ELF-1 (cell line): ENCODE measurements at places on chromosomes 7 and 10.

GRCh38 chr10:131997366-131998049, 15.8 kb upstream of the BNIP3 start:
- DNase-seq: peak; percentile 96

GRCh38 chr7:22698767-22699166, 28.2 kb upstream of the IL6 start:
- DNase-seq: no peak

DNA sequence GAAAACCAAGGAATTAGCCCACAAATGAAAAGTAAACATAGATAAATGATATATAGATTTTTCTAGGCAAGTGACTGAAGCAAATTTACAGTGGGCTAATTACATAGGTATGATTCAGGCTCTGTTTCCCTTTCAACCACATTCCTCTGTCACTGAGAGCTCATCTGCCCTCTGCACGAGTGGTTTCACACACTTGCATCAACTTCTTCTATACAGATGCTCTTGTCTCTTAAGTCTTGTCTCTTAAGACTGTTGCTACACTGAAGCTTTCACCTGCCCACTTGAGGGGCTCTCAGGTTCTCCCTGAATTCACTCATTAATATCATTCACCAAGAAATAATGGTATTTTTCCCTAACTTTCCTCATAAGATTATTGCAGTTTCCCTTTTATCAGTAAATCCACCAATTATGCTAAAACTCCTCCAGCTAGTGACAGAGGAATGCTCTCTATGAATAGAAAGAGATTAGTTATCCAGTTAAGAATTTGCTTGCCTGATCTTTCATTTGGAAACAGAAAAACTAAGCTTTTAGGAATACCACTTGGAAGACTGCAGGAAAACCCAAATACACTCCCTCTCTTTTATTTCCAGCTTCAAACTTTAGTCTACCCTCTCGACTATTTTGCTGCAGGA, 95.7 kb downstream of the ELAPOR2 start:
- no peak for DNase-seq

GRCh38 chr7:74253835-74254128, 417 bp downstream of the RFC2 start:
- no peak for DNase-seq

DNA sequence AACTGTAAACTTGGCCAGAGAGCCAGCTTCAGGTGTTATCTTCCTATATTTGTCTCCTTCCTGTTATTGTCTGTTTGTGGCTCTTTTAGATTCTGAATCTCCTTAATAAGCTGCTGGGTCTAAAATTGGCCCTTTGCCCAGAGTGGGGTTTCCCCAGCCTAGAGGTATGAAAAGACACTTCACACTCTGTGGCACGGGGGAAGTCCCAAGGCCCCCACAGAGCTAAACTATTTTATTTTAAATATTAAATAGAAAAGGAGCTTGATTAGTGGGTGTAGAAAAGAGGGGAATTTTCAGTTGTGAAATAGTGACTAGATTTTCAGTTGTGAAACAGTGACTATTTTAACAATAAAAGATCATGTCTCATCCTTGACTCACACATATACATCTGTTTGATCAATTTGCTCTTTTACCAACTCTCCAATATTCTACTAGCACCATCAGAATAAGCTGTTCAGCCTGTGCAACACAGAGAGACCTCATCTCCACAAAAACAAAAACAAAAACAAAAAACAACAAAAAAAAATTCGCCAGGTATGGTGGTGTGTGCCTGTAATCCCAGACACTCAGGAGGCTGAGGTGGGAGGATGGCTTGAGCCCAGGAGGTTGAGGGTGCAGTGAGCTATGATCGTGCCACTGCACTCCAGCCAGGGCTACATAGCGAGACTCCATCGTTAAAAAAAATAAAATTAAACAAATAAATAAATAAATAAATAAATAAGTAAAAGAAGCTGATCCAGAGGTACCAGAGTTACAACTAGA, 24.9 kb upstream of the ADO start:
- DNase-seq: no peak

- DNase-seq: no peak
These were observed 484.4 kb downstream of the SORCS1 start for GRCh38 chr10:106680061-106680460.

DNA sequence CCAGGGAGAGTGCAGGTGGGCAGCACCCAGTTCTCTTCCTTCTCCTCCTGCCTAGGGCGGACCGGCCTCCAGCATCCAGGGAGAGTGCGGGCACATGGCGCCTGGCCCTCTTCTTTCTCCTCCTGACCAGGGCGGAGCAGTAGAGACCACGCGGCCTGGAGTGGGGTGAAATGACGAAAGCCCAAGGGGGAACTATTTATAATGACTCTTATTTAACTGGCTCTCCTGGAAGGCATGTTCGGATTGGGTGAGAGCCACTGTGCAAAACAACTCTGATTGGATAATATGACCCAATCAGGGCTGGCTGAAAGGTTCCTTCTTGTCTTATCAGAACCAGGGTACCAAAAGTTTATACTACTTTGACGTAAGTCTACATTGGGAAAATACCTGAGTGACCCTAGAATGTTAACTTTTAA, 63.1 kb downstream of the ZNF37A start:
- DNase-seq: no peak

DNA sequence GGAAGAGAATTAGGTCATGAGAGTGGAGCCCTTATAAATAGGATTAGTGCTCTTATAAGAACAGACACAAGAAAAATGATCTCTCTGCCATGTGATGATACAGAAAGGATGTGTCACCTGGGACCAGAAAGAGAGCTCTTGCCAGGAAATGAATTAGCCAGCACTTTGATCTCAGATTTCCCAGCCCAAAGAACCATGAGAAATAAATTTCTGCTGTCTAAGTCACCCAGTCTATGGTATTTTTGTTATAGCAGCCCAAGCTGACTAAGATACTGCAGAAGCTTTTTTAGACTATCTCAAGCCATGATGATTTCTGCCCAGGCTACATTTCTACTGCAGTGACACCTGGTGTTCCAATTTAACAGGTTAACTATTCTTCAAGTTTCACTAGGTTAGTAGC, 84.8 kb downstream of the RSU1 start:
- DNase-seq: no peak

DNA sequence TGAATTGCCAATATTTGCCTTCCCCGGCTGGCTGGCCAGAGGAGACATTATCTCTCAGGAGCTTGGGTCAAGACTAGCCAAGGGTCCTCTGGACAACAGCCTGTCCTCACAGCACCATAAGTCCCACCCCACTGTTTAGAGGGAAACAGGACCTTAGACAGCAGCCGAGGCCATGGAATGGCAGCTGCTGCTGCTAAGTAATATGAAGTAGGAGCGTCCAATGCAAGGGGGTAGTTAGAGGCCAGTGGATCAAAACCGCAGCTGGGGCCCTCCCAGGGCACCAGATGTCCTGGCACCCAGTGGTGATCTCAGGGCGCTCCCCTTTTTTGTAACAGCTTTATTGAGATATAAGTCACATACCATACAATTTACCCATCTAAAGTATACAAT, 12.9 kb upstream of the KCP start:
- no peak for DNase-seq

DNA sequence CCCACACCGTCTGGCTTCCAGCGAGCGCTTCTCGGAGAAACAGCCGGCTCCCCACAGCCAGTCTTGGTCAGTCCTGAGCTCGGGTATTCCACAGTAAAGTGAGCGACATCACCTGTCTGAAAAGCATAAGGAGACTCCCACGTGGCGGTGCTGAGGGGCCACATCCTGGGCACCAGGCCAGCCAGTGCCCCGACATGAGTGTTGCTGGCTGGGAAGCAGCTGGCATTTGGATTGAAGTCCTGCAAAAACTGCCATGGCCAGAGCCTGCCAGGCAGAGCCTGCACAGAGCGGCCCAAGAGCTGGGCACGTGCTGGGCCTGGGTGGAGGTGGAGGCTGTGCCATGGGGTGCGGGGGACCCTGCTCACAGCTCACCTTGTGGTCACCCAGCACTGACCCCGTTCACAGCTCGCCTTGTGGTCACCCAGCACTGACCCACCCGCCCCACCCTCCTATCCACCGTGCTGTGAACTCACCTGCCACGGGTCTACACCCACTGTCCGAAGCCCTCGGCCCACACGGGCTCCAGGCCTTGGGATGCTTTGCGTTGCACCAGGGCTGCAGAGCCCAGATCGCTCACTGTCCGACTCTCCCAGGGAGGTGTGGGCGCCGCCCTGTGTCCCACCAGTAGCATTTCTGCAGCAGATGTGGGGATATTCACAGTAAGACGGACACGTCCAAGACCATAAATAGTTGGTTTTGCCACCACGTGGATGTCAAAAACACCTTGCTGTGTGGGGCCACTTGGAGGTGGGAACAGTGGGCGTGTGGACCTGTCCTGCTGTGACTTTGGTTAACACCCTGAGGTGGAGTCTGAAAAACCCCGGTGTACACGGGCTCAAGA, 48.8 kb downstream of the PITRM1 start:
- DNase-seq: no peak

DNA sequence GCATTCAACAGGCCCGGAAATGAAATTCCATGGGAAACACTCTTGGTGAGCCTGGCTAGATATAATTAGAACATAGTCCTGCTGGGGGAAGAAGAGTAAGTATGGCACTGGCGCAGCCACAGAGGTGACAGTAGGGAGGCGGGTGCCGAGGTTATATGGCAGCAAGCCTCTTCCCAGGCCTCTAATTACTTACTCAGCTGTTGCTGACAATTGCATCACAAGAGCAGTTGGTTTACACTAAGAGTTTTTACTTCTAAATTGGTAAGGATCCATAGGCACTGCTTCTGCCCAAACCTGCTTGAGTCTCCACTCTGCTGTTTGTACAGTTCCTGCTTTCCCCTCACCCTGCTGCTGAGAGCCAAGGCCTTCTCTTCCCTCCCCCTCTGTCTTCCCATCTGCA, 93.3 kb upstream of the DUSP5 start:
- no peak for DNase-seq

- DNase-seq: no peak
These were observed 302.7 kb downstream of the RPS24 start for GRCh38 chr10:78336402-78336791.

DNA sequence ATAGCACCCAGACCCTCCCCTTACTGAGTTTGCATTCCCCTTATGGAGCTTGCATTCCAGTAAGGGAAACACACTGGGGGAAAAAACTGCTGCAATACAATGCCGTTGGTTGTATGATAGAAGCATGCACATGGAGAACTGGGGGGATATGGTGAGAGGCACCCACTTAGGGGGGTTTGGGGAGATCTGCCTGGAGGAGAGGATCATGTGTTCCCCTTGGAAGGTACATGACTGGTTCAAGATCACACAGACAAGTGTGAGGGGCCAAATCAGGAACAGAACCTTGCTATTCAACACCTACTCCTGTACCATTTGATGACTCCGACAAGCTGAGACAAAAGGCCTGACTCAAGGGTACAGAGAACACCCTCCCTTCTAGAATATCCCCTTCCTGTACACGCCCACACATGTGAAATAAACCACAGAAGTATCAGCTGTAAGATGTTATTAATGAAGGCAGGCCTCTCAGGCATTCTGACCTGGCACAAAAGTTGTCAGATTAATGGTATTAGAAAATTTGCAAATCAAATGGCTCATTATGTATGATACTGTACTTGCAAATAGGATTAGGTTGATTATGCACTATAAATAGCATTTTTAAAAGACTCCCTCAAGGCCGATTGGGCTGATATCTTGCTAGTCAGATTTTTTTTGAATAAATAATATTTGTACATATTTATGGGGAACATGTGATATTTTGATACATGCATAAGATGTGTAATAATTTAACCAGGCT, 122.2 kb downstream of the NPY start:
- no peak for DNase-seq

DNA sequence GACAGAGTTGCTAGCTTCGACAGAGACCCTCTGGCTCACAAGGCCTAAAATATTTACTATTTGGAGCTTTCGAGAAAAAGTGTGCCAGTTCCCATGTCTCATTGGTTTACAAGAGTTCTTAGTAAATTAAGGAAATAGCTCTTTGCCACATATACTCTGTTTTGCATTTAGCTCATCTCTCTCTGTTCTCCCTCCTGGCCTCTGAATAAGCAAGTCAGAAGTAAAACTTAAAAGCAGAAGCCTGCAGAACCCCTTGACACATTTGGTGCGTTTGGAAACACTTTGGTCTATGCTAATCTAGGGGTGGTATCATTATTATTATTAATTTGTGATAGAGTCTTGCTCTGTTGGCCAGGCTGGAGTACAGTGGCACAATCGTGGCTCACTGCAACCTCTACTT, 6.4 kb downstream of the CARD11 start:
- no peak for DNase-seq

DNA sequence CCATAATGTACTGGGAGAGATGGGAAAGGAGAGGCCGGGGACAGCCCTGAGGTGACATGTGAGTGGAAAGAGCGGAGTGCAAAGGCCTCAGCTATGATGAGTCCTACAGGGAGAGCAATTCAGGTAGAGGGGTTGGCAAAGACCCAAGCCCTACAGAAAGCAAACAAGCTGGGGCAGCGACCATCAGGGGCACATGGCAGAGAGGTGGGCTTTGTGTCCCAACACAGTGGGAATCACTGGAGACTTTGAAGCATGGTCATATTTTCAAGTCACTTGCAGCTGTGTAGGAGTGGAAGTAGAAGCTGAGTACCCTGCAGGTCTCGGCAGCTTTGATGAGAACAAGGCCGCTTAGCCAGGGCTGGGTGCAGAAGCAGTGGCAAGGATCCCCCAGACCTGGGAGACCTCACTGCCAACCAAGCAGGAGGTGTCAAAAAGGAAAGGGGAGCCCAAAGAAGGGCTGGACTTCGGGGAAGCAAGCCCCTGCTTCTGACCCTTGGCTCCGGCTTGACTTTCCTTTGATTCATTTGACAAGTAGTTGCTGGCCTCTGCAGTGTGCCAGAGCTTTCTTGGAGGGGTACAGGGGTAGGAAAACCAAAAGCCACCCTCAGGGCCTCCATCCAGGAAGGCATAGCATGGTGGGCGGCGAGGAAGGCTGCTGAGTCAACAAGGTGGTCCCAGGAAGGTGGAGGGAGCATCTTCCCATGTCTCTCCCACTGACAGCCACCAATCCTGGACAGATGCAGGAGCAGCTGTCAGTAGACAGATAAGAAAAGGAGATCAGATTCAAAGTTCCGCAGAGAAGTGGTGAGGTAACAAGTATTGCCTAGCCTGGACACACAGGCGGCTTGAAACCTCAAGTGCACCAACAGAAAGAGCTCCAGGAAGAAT, 1.9 kb upstream of the PGAM2 start:
- DNase-seq: no peak

DNA sequence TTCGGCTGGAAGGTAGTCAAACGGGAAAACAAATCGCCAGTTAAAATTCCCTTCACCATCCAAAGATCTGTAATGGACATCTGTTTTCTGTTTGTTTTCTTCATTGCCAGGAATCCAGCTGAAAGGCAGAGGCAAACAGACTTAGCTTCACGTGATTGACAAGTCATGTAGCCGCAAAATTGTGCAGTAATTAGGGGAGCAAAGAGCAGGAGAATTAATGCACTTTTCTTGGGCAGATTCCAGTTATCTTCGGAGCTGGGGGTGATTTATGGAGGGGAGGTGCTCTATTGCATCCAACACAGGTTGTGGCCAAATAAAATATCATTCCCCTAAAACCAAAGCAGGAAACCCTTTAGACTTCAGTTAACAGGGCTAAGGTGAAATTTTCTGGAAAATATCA, 162.2 kb downstream of the MYOF start:
- no peak for DNase-seq

- DNase-seq: no peak
These were observed 236.8 kb downstream of the RNLS start for GRCh38 chr10:88346144-88346977.

GRCh38 chr7:157690833-157691585, 354.2 kb downstream of the DNAJB6 start:
- peak; percentile 81 for DNase-seq

- DNase-seq: no peak
These were observed 1.5 kb downstream of the IRF5 start for GRCh38 chr7:128939075-128939860.
